Hematopoietic multipotent progenitor cell treated with erythropoietin and hydrocortisone succinate and interleukin-3 and kit ligand, for 17 days (in vitro differentiated cells): ENCODE measurements at places on chromosomes 7 and 10.

DNA sequence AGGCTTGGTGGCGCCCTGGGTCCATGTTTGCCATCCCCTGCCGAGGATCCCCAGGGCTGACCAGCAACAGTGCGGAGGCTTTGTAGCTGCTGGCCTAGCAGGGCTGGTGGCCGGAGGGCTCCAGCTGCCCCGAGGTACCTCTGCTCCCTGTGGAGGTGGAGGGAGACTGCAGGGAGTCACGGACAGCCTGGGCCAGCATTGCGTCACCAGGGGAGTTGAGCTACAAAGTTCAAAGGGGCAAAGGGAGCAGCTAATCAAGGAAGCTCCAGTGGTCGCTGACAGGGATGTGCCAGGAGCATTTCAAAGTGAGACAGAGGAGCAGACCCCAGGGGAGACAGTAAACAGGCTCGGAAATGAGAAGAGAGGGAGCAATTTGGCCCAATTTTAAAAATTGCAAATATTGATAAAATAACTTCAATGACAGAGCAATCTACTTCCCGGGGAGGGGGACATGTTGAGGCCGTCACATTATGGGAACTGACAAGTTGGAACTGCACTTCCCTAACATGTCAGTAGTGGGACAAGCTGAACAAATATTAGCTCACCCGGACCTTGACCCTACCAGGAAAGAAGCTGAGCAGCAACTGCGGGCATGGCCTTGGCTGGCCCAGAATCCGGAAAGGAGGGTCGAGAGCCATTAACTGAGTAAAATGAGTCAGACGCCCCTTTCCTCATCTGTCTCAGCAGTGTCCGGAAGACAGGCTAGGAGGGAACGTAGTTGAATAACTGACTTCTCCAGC is 39.4 kb downstream of the BTBD16 start:
- no peak for DNase-seq

DNA sequence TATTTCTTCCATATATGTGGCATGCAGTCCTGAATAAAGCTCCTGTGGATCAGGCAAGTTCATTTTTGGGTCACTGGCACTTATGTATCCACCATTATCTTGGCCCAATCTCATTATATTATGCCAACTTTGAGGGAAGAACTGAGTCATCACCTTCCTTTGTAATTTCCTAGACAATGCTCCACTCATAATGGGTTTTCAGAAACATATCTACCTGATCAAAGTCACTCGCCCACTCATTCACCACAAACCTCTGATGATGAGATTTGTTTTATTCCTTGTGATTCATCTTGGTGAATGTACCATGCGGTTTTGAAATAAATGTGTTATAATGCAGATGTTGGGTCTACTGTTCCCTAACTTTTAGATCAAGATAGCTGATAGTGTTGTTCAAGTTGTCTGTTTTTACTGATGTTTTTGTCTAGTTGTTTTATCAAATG is 525.8 kb downstream of the KIF20B start:
- DNase-seq = no peak

- DNase-seq = no peak
These were observed 178.5 kb downstream of the ARID5B start for GRCh38 chr10:62079885-62080559.

DNA sequence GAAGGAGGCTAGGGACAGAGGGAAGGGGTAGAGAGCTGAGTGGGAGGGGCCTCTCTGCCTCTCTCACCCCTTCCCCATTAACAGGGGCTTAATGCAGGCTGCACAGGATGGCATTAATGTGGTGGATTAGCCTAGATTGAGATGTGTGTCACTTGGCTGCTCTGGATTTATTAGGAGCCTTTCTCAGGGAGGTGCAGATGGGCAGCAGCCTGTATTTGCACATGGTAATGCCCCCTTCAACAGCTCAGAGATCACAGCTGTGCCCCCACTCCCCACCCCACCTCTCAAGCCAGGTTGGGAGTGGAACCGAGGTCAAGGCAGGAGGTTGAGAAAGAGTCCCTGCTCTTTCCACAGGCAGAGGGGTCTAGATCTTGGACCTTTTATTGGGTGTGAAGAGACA is 7.3 kb downstream of the PITX3 start:
- DNase-seq = no peak

- no peak for DNase-seq
These were observed 94.6 kb downstream of the TACC2 start for GRCh38 chr10:122083478-122084025.
